ENCODE measurements at places on chromosomes 7 and 10.

DNA sequence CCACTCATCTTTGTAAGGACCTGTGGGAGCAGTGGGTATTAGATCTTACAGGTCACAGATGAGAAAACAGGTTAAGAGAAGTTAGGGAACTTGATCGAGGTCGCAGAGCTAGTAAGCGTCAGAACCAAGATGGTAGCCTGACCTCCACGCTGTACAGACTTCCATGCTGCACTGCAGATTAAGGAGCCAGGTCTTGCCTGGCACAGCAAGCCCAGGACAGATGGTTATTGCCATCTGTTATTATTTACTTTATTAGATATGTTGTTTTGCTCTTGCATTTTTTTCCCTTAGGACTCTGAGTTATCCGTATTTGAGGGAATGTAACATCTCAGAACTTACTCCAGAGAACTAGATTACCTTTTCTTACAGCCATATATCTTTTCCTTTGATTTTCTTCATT is 147.2 kb downstream of the NSUN6 start:
- DNase-seq: no peak

- DNase-seq: no peak
These were observed 4.6 kb downstream of the CCDC136 start for GRCh38 chr7:128796327-128796726.

- no peak for DNase-seq
These were observed 55.3 kb upstream of the BMPER start for GRCh38 chr7:33849971-33850559.

- no peak for DNase-seq
These were observed 34.6 kb downstream of the KAZALD1 start for GRCh38 chr10:101096378-101096777.

DNA sequence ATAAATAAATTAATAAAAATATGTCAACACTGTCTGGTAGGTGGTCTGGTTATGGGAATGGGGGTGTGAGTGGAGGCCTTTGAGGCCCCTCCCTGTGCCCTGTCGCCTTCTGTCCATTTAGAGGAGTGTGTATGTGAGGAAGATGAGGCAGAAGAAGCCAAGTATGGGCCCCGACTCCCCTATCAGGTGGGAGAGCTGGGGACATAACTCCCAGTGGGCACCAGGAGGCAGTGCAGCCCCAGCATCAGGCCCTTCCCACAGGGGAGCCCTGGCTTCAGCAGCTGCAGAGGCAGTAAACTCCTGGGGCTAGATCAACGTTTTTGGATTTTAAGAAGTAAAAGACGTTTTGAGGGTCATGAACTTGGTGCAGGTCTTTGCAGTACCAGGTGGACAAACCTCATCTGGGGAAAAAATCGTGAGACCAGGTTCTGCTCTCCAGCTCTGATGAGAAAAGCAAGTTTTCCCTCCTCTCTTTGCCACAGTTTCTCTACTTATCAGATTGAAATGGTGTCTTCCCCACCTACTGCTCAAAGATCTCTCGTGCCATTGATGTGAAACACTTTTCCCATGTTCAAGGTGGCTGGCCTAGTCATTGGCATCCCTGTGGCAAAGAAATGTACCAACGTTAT is 167.8 kb upstream of the EEPD1 start:
- DNase-seq: peak; percentile 88

GRCh38 chr10:3782146-3782450 is 2.9 kb downstream of the KLF6 start:
- DNase-seq: no peak

- DNase-seq: no peak
These were observed 33.5 kb downstream of the CAMK2B start for GRCh38 chr7:44291733-44292419.

DNA sequence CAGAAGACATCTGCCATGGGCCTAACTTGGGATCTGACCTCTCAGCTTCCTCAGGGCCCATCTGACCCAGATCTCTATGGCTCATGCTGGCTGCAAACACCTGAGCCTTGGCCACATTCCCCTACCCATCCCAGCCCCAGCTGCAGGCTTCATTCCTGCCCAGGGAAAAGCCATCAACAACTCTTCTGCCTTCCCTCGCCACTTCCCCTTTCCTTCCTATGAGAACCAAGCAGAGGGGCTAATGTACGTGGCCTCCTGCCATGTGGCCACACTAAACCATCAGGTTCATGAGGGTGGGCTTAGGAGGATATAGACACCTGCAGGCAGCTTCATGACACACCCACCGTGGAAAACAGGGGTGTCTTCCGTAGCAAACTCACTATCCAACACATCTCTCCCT is 312.2 kb downstream of the GALNT17 start:
- no peak for DNase-seq

DNA sequence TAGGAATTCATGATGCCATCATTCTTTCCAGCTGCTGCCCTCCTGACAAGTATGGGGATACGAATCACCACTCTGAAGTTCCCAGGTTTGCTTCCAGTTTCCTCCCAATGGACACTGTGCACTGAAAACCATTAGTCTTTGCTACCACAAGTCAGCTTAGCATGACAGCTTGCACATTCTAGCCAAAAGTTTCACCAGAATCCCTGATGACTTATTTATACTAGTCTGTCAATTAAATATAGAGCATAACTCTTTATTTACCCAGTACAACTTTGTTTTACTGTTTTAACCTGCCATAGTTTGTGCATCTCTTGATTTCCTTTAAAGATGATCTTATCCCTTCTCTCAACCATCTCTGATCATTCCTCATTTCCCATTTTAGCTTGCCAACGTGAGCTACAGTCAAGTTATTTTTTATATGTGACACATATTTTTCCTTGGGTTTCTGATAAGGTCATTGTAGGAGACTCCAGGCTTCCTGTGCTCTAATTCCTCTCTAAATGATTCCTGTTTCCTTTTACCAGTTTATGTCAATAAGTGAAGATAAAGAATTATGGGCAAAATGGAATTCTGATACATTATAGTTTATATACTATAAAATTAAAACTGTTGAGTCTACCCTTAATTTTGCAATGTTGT is 167.5 kb upstream of the MEOX2 start:
- no peak for DNase-seq

- DNase-seq: no peak
These were observed 604.8 kb upstream of the IGFBP3 start for GRCh38 chr7:46525876-46526275.

GRCh38 chr10:11891776-11892486 is 68.8 kb downstream of the PROSER2 start:
- no peak for DNase-seq

- DNase-seq: peak; percentile 92
These were observed 62.8 kb upstream of the GSDME start for GRCh38 chr7:24819916-24820689.

DNA sequence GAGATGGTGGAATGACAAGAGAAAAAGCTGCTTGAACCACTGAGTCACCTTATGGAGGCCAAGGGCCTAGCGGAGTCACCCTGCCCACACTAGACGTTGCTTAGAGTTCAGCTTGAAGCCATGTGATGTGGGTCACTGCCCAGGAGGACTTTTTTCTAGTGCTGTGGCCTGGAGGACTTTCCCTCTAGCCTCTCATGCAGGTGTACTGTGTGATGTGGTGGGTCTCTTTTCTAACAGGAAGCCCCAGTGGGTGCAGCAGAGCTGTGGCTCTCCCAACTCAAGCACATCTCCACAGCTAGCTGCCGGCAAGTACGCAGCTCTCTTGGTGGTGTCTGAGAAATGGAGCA is 13.6 kb downstream of the POR start:
- DNase-seq: no peak

GRCh38 chr7:89264126-89264525 is 468.6 kb upstream of the TEX47 start:
- no peak for DNase-seq

- peak; percentile 94 for DNase-seq
These were observed 179.0 kb upstream of the KLF14 start for GRCh38 chr7:130912862-130913638.

DNA sequence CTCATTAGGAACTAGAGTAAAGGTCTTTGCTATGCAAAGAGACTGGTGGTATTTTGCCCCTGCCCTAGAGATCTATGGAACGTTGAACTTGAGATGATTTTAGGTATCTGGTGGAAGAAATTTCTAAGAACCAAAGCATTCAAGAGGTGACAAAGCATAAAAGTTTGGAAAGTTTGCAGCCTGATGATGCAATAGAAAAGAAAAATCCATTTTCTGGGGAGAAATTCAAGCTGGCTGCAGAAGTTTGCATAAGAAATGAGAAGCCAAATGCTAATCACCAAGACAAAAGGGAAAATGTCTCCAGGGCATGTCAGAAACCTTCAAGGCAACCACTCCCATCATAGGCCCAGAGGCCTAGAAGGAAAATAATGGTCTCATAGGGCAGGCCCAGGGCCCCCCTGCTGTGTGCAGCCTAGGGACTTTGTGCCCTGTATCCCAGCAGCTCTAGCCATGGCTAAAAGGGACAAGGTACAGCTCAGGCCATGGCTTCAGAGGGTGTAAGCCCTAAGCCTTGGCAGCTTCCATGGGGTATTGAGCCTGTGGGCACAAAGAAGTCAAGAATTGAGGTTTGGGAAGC is 16.5 kb downstream of the TFPI2 start:
- no peak for DNase-seq

DNA sequence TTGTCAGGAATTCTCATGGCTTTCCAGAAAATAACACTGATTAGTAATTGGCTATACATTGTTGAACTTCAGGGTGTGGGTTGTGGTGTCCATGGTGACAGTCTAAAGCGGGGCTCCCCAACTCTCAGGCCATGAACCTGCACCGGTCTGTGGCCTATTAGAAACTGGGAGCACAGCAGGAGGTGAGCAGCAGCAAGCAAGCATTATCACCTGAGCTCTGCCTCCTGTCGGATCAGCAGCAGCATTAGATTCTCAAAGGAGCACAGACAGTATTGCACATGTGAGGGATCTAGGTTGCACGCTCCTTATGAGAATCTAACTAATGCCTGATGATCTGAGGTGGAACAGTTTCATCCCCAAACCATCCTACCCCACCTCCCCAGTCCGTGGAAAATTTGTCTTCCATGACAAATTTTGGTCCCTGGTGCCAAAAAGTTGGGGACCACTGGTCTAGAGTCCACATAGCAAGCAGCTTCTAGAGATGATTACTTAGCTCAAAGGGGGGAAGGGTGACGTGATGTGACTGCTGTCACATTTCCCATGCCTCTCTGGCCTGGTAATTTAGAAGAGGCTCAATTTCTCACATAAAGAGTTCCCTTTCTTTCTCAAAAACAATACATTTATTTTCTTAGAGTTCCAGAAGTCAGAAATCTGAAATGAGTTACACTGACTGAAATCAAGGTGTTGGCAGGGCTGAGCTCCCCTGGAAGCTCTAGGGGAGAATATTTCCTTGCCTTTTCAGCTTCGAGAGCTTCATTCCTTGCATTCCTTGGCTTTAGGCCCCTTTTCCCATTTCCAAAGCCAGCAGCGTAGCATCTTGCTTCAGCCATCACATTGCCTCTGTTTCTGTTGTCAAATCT is 17.6 kb upstream of the FAM221A start:
- no peak for DNase-seq

GRCh38 chr10:818010-818409 is 113.5 kb downstream of the LARP4B start:
- DNase-seq: no peak

DNA sequence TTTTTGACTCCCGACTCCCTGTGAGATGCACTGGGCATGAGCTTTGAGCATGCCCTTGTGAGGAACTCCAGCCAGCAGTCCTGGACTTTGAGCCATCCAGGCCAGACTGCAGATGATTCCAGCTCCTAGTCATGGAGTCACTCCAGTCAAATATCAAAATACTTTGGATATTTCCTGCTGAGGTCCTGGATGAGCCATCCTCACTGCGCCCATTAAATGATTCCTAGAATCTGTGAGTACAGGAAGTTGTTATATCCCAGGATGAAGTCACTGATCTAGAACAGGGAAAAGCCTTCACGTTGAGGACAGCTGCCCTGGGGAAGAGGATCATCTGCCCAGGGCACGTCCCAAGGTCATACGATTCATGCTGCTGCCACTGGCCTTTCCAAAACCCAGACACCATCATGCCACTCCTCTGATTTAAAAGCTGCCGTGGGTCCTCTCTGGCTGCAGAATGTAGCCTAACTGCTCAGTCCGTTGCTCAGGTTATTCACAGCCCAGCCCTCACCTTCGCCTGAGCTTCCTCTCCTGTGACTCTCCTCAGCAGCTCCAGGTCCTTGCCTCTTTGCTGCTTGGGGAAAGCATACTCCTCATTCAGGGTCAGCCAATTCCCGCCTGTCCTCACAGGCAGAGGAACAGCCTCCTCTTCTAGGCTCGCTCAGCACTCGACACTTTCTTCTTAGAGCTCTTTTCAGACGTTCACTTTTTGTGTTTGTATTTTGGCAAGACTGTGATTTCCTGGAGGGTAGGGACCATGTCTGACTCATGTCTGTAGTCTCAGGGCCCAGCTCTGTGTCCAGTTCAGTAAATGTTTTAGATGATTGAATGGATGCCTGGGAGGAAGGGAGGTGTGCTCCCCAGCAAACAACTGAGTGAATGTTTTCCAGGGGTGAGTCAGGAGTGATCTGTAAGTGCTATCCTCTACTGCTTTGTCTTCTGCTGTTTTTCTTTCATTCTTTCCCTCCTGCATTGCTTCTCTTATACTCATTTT is 157.8 kb downstream of the SNX10 start:
- DNase-seq: no peak

DNA sequence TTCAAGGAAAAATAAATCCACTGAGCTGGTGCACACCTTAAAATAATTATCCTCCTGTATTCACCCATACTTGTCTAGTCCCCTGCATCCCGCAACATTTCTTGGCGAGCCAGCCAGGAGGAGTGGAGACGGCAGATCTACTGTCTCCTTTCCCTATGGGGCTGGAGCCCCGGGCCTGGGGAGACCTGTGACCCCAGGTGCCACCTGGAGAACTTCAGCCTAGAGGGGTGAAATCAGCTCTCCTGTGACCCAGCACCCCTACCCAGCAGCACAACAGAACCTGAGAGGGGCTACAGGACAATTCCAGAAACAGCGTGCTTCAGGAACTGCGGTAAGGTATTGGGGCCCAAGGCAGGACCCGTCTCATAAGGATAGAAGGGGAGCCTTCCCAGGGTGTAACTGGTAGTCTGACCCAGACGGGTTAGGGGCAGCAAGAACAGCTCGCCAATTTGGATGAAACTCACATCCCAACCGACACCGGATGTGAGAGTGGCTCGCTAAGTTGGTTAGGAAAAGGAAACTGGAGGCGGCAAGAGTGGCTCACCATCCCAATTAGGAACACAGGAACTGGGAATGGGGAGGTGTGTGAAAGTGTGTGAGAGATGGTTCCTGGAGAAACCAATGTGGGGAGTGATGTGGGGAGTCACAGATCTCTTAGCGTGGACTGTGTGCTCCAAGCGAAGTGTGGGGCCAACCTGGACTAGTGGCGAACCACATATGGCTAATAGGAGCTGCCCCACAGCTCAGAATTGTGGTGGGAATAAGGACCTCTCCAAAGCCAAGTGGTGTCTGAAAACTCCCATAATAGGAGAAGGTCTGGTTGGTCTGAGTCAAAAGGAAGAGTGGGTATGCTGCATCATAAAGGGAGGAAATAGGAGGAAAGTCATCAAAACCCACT is 15.1 kb upstream of the DENND2A start:
- peak; percentile 24 for DNase-seq
